Tongue (tissue), 3 donors: ENCODE measurements at places on chromosomes 2 and 18.
A peak's percentile ranks its signal among the peaks of the same experiment; 100 is the strongest.

DNA sequence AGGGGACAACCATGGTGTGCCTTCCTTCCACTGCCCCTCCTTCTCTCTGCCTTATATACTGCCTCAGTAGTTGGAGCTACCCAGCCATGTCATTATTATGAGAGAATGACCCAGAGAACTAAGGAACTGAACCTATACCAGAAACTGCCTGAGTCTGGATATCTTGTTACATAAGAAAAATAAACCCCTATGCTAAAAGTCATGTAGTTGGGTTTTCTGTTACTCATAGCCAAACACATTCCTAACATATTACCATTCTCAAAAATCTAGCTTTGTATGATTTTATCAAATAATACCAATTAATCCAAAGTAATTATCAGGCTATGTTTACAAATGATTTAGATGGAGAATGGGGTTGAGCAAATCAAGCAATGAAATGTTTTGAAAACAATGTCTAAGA lies 15.0 kb upstream of the KLF7 start:
- DNase-seq = no peak

DNA sequence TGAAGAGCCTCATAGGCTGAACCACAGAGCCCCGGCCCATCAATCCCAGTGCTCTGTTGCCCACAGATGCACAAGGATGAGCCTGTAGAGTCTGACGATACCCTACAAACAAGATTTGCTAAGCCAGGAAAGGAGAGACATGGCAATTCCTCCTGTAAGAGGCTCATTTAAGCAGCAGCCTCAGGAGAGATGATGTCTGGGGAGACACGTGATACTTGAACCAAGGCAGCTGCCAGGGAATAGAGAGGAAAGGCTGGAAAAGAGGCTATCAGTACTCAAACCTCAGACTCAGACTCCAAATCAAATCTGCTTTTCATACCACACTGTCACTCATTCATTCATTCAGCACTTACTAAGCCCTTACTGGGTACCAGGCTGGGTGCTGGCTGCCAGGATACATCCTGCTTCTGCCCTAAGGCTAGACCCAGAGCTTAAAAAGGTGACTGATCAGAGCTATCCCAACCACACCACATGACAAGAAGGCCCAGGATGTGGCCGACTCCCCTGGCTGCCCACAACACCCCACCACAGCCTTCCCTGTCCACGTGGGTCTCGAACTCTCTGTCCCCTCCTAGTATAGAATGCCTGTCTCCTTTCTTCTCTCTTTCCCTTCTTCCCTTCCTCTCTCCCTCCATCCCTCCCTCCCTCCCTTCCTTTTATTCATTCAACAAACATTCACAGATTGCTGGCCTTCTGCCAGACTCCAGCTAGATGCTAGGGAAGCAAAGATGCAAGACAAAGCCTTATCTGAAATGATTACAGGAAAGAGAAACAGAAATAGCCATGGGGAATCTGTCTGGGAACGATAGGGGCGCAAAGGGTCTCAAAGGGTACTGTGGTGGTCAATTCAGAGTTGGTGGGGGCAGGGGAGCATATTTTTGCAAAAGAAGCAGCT lies 23.4 kb upstream of the KCNK3 start:
- no peak for DNase-seq

DNA sequence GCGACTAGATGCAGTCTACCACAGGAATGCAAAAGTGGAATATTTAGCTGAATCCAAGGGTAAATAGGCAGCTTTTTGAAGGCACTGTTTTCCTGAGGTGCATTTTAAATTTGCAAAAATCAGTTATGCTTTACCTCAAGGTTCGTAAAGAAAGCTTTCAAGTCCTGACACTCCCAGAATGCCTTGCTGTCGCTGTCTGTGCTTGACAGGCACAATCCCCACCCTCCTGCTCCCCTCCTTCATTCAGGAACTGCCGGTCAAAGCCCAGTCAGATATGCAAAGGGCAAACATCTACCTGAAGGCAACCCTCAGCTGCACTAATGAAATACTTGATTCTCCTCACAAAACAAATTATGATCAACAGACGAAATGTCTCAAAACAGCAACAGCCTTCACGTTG lies 97.4 kb upstream of the DDX18 start:
- DNase-seq = no peak

GRCh38 chr18:48992133-48992532 lies 41.4 kb upstream of the SMAD7 start:
- no peak for DNase-seq

GRCh38 chr2:171985076-171985475 lies 14.7 kb upstream of the METAP1D start:
- no peak for DNase-seq

GRCh38 chr2:37569986-37570679 lies 101.3 kb downstream of the CDC42EP3 start:
- DNase-seq = no peak

GRCh38 chr18:26710470-26711096 lies 154.9 kb downstream of the AQP4 start:
- DNase-seq = no peak

DNA sequence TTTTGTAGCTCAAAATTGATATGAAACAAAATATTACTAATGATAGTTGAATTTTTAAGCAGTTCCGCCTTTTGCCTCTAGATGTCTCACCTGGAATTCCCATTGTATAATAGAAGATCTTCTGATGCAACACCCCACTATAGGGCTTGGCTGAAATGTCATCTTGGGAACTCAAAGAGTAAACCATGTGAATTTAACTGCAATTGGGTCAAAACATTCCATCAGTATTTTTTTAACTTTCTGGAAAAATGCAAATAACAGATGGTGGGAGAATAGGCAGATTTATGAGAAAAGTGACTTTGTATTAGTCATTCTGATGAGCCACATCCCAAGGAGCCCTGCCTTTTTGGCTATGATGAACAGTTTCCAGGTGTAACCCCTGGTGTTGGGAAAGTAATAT lies 489.9 kb downstream of the NYAP2 start:
- DNase-seq = peak; percentile 67

GRCh38 chr2:167785606-167786216 lies 461.7 kb downstream of the STK39 start:
- DNase-seq = no peak

DNA sequence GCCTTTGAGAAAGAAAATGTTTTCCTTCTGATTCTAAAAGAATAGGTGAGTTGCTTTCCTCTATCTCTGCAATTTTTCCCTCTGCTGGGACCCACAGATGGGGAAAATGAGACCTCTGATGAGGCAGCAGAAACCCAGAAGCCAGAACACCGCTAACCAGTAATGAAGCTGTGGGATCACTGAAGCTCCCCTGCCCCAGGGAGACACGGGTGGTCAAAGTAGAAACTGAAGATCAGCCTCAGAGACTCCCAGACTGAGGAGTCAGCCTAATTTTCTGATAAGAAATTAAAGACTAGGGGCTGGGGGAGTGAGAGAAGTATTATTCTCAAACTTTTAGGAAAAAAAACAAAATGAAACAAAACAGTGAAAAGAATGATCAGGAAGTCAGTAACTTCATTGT lies 30.1 kb downstream of the CD8B start:
- no peak for DNase-seq

GRCh38 chr2:29876374-29876773 lies 45.0 kb downstream of the ALK start:
- no peak for DNase-seq

GRCh38 chr2:191601060-191601459 lies 76.9 kb upstream of the NABP1 start:
- DNase-seq = no peak

GRCh38 chr2:8753609-8754008 lies 71.8 kb downstream of the ID2 start:
- peak; percentile 19 for DNase-seq

GRCh38 chr2:1974397-1974796 lies 230.1 kb upstream of the PXDN start:
- DNase-seq = no peak

DNA sequence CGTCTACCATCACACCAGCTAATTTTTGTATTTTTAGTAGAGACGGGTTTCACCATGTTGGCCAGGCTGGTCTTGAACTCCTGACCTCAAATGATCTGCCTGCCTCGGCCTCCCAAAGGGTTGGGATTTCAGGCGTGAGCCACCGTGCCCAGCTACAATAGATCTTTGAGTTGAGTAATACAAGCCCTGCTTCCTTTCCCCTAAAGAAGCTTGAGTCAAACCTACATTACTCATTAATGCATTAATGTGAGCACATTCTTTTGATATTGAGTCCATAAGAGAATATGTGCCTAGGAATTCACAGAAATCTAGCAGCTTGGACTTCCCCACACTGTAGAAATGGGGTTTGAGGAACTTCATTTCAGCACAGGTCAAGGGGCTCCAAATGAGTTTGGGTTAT lies 39.6 kb downstream of the PSMG2 start:
- DNase-seq = no peak

DNA sequence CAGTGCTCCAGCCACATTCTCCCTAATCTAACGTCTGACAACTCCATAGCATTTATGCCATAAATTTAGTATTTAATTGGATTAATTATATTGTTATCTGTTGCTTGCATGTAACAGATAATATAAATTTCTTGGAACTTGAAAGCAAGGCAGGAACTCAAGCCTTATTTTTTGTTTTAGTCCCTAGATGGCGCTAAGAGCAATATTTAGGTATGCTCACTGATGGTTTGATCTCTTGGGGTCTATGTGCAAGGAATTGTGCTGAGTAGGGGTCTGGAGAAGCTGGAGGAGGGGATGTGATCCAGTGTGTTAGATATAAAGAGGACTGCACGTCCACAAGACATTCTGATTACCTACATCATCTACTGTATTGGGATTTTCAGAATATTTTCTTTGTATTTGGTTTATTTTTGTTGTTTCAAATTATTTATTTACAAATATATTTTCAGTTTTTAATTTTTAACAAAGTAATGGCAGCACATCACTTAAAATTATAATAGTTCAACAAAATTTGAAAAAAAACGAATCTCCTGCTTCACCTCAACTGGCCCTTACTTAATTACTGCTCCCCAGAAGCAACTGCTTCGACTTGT lies 32.8 kb downstream of the KATNAL2 start:
- DNase-seq = no peak

GRCh38 chr2:84885111-84885510 lies 4.2 kb upstream of the TRABD2A start:
- no peak for DNase-seq

- DNase-seq = no peak
Measured at GRCh38 chr2:100821255-100821910, 1.4 kb downstream of the NPAS2 start.

- peak; percentile 19 for DNase-seq
Measured at GRCh38 chr2:189579585-189580186, 900 bp downstream of the SLC40A1 start.

GRCh38 chr18:60754413-60755009 lies 381.9 kb upstream of the MC4R start:
- DNase-seq = no peak

- DNase-seq = no peak
Measured at GRCh38 chr2:39050109-39050508, 70.7 kb downstream of the SOS1 start.

- DNase-seq = no peak
Measured at GRCh38 chr2:10538224-10538894, 90.2 kb upstream of the ODC1 start.

DNA sequence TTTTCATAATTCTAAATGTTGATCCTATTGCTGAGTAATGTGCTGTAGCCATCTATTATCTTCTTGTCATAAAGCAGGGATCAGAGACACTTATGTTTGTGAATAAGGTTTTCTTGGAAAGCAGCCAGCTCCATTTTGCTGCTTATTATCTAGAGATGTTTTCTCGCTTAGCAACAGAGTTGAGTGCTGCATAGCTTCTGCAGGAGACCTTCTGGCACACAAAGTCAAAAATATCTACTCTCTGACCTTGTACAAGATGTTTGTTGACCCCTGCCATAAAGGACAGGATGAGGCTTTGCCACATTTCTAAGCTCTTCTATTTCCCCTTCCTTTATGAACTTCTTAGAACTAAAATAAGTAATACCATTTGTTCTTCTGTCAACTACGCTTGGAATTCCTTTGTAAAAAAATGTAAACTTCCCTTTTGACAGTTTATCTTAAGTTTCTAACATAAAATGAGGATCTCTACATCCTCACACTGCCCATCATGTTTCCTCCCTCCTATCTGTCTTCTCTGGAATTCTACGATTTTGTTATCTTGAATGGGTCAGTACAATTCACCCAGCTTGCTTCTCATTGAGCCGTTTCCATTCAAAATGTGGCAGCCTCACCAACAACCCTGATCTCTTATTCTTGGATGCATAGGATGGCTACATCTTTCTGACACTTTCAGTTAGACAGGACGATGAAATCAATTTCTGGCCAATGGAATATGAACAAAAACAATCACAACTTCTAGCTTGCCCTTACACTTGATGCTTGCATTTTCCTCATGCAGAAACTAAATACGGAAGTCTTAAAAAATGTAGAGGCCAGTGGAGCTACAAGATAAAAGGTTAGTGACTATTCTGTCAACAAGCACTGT lies 1377.0 kb downstream of the SUCLG1 start:
- peak; percentile 86 for DNase-seq

GRCh38 chr2:85659324-85659981 lies 8.5 kb downstream of the SFTPB start:
- no peak for DNase-seq

GRCh38 chr2:57434441-57434840 lies 612.2 kb upstream of the VRK2 start:
- DNase-seq = no peak

DNA sequence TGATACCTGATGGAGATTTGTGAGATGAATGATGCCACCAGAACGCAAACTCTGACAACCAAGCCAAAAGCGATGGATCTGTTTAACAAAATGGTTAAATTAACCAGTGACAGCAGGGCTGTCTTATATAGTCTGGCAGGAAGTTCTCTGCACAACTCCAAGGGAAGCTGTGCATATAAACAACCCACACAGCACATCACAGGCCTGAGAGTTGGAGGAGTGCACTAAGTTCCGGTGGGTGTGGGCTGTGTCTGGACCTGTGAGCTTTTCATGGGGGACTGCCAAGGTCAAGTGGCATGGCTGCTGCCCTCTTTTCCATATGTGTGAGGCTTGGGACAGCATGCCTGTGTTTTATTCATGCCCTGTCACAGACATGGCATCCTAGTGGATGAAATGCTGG lies 414.6 kb upstream of the TRIB2 start:
- no peak for DNase-seq

- no peak for DNase-seq
Measured at GRCh38 chr18:58915006-58915799, 50.5 kb downstream of the ZNF532 start.

- no peak for DNase-seq
Measured at GRCh38 chr18:44198612-44199284, 481.9 kb upstream of the SETBP1 start.
